ENCODE measurements at places on chromosomes 7 and 10.

GRCh38 chr10:49617121-49618020 is 3.5 kb downstream of the CHAT start:
- no peak for DNase-seq

- DNase-seq = no peak
Measured at GRCh38 chr7:31123321-31123720, 71.2 kb downstream of the ADCYAP1R1 start.

GRCh38 chr7:44415047-44415446 is 75.4 kb downstream of the NUDCD3 start:
- peak; percentile 53 for DNase-seq

DNA sequence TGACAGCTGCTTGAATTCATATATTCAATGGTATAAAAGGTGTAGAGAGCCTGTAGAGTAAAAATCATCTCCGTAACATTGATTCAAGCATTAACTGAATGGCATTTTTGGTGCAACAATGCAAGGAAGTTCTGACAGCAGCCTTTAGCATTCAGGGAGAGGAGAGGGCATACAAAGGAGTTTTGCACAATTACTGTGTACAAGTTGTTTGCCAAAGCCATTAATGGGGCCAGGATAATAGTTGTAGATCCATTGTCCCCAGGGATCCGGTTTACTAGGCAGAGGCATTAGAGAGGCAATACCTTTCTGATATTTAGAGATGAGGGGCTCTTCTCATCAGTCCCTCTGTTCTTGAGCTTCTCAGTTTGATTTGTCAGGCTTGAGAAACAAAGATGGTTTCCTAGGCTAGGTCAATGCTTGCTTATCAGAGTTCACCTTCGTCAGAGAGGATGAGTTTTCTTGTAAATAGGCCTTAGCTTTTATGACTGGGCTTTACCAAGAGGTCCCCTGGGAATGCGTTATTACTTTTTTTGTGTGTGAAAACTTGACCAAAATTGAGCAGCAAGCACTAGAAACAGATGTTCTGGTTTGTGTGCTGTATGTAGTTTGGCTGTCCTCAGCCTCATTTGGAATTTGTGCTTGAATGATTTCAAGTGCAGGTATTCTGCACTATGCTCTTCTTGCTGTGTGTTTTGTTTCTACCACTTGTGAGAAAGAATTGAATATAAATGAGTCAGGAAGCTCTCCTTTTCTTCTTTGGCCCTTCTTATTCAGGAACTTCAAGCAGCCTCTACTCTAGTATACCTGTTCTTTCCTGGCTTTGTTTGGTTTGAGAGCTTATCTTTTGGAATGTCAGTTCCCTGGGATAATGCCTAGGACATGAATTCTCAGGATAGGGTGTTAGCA is 32.0 kb downstream of the SND1 start:
- no peak for DNase-seq

DNA sequence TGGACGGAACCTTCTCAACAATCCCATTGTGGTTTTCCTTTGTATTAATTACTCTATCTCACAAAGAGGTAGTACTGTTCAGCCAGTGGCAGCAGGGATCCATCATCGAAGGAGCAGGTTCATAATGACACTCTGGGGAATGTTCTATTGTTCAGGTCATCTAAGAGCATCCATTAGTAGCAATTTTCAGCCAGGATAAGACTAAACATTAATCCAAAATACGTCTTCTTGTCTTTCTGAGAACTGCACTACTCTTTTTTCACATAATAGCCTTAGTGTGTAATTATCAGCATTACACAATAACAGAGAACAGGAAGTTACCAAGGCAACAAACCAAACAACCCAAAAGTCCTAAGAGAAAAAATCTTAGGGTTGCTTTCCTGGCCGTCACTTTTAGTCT is 259.5 kb upstream of the VWC2 start:
- DNase-seq = no peak

DNA sequence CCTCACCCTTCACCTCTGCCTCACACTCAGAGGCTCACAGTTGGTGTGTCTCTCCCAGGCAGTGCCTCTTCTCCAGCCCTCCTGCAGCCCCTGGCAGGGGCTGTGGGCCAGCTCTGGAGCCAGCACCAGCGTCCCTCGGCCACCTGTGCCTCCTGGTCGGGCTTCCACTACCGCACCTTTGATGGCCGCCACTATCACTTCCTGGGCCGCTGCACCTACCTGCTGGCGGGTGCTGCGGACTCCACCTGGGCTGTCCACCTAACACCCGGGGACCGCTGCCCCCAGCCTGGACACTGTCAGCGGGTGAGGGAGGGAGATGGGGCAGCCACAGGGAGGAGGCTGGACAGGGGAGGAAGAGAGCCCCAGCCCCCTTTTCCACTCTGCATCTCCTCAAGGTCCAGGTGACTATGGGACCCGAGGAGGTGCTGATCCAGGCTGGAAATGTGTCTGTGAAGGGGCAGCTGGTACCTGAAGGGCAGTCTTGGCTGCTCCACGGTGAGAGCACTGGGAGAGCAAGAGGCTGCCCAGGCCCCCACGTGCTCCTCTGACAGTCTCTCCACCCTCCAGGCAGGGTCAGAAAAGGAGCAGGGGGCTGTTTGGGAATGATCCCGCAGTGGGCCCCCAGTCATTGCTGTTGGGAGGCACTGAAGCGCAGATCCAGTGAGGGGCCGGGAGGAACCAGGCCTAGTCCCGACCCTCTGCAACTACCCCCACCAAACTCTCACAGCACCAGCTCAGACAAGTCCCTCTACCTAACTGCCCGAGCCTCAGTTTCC is 4.4 kb upstream of the ZNF467 start:
- no peak for DNase-seq

DNA sequence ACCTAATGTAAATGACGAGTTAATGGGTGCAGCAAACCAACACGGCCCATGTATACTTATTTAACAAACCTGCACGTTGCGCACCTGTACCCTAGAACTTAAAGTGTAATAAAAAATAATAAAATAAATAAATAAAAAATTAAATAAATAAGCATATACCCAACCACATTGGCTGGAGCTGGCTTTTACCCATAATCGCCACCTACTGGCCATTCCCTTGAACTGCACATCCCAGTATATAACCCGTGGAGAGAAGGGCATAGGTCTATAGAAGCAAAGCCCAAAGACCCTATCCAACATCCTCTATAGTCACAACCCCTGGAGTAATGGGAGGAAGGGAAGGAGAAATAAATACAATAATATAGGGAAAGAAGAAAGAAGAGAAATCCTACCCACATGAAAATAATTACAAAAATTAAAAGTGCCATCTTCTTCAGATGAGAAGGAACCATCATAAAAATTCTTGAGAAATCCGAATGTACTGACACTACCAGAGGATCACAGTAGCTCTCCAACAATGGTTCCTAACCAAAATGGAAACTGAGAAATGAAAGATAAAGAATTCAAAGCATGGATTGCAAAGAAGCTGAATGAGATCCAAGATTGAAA is 65.6 kb downstream of the TWIST1 start:
- DNase-seq = no peak

DNA sequence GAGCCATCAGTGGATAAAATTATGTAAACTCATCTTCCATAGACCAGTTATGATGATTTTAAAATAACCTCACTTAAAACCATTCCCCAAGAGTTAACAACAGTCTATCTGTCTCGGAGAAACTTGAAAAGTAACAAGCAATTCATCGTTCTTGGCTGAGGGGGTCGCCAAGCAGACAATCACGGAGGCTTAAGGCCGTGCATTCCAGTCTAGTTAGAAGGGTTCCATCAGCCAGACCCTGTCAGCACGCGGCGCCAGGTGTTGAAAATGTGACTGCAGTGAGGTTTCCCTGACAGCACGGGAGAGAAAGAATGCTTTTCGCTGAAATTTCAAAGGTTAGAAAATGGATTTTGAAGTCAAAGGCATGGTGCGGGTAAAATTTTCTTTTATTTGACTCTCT is 1025.0 kb upstream of the CELF2 start:
- DNase-seq = no peak

DNA sequence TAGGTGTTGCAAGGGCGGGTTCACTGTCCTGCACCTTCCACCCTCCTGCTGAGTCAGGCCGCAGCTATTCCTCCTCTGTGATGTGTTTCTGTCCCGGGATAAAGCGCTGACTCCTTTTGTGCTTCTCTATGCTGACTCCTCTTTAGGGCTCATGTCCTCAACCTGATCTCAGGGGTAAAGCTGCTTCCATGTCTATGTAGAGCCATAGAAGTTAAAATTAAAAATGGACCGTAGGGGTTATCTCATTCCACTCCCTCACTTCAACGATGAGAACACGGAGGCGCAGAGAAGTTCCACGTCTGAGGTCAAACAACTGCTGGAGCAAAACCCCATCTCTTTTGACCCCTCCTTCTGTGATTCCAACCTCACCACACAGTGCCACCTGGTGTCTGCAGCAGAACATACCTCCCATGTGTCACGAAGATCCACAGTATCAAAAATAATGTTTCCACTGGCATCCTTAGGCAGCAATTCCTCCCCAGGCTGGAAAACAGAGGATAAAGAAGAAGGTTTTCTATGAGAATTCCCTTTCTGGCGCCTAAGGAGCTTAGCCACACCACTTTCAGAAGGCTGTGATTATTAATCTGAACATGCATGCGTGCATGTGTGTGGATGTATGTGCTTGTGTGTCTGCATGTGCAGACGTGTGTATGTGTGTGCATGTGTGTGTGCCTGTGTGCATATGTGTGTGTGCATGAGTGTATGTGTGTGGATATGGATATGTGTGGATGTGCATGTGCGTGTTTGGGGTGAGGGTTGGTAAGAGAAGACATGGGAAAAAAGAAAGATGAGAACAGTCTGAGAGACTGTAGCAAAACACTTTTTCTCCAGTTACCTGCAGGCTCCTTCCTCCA is 81.2 kb upstream of the UCN3 start:
- peak; percentile 13 for DNase-seq

DNA sequence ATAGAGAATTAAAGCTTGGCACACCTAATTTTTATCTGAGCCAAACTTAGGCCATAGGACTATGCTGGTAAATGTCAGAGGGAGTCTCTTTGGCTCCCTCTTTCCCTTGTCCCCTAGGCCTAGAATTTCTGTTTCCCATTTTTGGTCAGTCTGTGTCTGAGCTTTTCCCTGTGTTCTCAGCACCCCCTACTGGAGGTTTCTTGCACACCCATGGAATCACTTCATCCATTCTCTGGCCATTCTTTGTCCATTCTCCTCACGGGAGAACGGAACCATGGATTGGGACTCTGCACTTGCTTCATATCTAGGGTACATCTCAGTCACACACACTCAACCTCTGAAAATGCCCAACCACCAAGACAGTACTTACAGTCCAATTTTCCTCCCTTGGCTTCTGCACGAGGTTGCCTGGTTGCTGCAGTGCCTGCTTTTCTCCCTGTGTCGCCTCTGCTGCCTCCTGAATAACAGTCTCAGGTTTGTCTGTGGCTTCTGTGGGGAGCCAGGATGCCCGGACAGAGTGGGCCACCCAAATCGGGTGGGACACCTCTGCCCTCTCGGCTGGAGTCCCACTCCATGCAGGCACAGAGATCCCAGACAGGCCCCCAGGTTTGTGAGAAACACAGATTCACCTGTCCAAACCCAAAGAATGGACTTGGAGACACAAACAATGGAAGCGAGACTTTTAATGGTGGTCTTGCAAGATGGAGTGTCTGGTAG is 35.1 kb upstream of the DNAH11 start:
- no peak for DNase-seq

DNA sequence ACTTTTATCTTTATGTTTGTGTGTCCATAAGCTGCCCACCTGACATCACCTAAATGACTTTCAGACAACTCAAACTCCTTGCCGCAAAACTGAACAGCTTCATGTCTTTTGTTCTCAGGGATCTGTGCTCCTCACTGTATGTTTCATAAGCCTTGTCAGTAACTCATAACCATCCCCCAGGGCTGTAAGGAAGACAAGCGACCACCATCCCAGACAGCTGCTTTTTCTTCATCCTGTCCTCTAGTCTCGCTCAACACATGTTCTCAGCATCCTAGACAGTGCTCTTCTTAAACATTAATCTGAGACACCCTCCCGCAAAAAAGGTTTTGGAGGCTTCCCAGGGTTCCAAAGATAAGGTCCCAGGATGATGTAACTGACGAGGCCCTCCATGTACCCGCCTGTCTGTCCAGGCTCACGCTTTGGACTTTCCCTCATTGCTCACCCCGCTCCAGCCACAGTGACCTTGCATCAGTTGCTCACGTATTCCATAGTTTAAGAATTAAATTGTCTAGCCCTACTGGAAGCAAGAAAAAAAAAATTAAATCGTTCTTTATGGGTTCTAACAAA is 69.8 kb downstream of the MAP3K8 start:
- no peak for DNase-seq

DNA sequence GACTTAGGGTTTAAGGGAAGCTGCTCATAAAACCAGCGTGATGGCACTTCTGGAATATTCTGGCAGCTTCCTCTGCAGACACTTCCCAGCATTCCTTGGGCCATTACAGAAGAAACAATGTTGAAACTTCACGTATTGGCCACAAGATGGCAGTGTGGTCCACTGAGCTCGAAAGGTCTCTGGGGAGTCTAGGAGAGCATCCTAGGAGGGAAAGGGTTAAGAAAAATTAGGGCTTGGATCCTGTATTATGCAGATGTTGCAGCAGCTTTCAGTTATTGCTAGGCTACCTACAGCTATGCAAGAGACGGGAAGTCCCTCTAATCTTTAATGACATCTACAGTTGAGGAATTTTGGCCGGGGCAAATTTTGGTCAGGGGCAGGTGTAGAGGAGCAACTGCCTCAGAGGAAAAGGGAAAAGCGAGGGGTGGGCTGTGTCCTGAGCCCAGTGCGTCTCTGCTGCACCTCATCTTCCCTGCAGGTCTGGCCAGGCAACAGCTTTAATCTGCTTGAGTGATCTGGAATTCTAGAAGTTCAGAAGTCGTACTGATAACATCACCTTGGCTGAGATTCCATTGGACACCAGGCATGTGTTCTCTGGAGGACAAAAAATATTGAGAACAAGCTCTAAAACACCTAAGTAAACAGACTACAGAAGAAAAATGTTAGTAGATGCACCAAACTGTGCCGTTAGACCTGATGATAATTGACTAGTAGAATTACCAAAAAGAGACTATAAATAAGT is 220.8 kb upstream of the PRSS58 start:
- peak; percentile 51 for DNase-seq

DNA sequence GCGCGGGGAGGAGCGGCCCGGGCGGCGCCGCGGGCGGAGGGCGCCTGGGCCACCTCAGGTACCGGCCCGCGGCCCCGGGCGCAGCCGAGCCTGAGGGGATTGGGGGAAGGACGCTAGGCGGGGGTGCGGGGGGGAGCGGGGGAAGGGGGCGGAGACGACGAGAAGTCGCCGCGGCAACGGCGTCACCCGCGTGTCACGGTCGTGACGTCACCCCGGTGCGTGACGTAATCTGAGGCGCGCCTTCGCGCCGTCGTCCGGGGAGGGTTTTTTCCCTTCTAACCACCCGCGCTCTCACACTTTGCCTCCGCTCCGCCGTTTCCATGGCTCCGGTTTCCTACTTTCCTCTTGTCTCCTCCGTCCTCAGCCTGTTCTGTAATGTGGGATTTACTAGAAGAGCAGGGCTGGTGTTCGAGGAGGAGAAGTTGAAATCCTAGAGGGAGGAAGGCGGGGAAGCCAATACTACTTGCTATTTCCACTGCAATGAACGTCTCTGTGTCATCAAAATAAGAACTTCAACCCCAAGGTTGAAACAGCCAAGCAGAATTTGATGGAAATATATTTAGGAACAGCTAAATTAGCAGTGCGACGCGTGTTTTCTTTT is at the start of gene BRAF:
TSS of gene BRAF (minus strand) at position 109 of the 601 bp plus-strand sequence. CDS start 226 bp downstream, outside the sequence.
- DNase-seq = peak; percentile 78

- DNase-seq = no peak
Measured at GRCh38 chr7:56063500-56063881, 595 bp upstream of the SUMF2 start.

- no peak for DNase-seq
Measured at GRCh38 chr7:120991161-120991560, 2.6 kb downstream of the CPED1 start.

- DNase-seq = peak; percentile 21
Measured at GRCh38 chr10:115432188-115432819, 339.1 kb downstream of the ATRNL1 start.
